ENCODE measurements at places on chromosomes 13 and 19.

DNA sequence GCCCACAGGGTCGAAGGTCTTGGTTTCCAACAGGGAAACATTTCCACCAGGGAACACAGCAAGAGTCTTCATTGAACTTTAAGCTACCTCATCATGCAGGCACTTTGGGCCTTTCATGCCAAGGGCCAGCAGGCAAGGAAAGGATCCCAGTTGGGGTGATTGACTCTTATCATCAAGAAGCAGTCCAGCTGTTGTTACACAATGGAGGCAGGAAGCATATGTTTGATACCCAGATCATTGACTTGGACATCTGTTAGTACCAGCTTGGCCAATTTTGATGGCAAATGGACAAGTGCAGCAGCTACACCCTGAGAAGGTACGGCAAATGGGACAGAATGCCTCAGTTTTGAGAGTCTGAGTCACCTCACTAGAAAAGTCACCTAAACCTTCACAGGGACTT lies 10.9 kb upstream of the RCBTB1 start:
- no peak for DNase-seq

DNA sequence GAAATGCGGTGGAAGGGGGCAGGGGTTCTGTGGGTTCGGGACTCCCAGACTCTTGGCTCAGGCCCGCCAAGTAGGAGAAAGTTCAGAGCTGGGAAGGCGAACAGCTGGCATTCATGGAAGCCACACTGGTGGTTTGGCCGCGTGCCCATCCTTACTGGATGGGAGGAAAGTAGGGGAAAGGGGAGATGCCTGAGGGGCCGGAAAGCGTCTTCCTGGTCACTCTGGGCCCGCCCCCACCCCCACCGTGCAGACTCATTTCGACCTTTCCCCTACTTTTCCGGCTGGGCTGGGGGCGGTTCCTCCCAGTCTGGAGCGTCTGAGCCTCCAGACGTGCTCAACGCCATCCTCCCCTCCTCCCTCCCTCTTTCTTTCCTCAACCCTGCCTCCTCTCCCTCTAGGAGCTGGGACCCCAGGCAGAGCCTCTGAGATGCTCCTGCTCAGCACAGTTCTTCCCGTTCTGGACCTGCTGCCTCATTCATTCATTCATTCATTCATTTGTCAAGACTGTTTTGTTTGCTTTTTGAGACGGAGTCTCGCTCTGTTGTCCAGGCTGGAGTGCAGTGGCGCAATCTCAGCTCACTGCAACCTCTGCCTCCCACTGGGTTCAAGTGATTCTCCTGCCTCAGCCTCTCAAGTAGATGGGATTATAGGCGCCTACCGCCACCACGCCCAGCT lies 3.5 kb downstream of the ANGPTL4 start:
- peak; percentile 91 for DNase-seq

DNA sequence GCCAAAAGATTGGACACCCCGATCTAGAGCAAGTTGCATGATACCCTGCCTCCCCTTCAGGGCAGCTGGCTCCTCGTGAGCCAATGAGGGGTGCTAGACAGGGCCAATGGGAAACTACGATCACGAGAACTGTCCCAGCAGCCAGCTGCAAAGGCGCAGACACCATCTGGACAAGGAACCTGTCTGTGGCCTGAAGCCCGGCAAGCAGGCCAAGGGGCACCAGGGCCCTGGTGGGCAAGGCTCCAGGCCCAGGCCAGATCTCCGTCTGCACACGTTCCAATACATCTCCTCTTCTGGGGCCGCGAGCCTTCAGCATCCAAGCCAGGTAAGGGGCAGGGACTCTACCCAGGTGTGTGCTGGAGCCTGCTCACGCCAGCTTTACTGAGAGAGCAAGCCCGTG lies 20.2 kb downstream of the MED26 start:
- no peak for DNase-seq

DNA sequence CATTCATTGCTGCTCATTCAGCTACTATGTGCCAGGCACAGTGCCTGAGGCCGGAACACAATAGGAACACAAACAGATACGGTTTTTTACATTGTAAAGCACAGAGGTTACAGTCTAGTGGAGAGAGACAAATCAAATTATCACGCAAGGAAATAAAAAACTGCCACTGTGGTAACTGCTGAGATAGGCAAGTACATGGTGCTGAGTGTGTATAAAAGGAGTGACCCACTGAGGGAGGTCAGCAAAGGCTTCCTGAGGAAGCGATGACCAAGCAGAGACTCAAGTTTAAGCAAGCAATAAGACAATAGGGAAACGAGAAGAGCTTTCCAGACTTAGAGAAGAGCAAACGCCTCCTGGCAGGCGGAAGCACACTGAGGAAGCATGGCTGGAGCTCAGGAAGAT lies 56.4 kb downstream of the NUFIP1 start:
- no peak for DNase-seq

- peak; percentile 35 for DNase-seq
These were observed 5.5 kb upstream of the IFI30 start for GRCh38 chr19:18167975-18168645.

- DNase-seq, result no peak
These were observed 1.3 kb downstream of the TPP2 start for GRCh38 chr13:102598061-102598460.

DNA sequence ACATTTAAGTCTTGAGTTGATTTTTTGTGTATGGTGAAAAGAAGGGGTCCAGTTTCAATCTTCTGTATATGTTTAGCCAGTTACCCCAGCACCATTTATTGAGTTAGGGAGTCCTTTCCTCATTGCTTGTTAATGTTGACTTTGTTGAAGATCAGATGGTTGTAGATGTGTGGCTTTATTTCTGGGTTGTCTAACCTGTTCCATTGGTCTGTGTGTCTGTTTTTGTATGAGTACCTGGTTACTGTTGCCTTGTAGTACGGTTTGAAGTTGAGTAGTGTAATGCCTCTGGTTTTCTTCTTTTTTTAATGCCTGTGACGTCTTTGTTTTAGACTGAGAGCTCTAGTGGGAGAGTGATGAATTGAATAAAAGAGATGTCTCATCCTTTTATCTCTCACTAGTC lies 83.2 kb downstream of the NBEA start:
- DNase-seq, result no peak

DNA sequence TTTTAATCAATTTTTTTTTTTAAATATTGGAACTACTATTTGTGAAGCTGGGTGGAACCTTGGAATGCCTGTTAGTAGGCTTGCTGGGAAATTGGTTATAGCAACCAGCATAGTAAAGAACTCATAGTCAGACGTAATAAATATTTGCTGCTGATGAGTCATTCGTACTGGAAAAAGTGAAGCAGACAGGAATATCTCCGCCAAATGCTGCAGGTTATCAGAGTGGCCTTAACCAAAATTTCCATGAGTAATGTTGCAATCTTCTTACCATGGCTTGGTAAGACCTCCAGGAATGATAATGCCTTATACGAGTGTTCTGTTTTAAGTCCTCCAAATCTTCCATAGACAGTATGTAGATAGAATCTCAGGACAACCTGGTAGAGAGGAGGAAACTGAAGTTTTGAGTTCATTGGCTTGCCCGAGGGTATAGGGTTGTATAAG lies 34.2 kb downstream of the MBNL2 start:
- DNase-seq, result no peak

DNA sequence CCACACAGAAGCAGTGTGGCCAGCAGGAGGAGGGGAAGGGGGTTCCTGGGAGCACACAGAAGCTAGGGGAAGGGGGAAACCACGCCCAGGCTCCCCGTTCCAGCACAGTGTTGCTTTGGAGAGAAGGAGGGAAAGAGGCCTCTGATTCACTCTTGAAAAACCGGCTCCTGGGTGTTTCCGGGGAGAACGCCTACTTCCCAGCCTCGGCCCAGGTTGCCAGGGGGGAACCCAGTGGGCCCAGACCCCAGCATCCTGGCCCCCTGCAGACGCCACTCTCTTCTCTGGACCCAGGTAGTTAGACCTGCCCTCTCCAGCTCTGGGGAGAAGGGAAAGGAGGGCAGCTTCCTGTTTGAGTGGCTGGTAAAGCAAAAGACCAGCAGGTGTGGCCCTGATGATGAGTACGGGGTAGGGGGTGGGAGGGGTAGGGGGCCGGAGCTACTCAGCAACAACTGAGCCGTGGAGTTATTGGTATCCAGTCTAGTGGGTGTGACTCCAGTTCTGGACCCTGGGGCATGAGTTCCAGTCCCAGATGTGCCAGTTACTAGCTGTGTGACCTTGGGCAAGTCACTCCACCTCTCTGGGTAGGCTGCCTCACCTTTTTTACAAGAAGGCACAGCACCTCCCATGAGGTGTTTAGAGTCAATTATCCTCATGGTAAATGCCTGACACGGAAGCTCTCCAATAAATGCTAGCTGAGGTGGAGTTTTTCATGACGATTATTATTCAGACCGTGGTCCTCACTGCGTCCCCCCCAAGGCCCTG lies 836 bp downstream of the GIPC1 start:
- DNase-seq, result no peak

DNA sequence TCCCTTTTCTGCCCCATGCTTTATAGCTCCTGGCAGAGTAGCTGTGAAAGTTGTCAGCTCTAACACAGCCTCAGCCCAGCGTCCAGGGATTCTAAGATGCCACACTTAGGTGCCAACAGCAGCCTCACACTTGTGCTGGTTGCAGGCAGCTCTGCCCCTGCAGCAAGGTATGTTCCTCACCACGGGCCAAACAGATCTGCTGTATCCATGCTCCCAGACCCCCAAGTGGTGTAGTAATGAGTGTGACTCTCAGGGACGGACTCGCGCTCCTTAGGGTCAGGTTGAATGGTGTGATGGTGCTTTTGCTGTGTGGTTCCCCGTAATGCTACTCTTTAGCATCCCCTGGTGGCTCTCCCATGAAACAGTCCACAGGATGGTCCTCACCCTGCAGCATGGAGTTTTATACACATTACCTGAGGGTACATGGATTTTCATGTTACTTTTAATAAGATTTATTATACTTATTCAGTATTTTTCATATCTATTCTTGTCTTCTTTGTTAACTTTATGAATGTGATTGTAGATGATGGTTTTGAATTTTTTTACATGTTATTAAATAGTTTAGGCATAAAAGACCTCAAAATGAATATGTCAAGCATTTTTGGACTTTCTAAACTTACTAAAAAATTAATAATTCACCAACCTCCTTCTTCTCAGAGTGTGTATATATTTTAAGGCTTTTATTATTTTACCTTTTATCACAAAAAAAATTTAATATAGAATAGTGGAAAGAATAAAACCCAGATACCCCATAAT lies 232.5 kb downstream of the SLC7A1 start:
- no peak for DNase-seq

- no peak for DNase-seq
These were observed 8.5 kb upstream of the MARCHF2 start for GRCh38 chr19:8404391-8405151.

GRCh38 chr13:113527272-113527958 lies 36.9 kb upstream of the DCUN1D2 start:
- no peak for DNase-seq

DNA sequence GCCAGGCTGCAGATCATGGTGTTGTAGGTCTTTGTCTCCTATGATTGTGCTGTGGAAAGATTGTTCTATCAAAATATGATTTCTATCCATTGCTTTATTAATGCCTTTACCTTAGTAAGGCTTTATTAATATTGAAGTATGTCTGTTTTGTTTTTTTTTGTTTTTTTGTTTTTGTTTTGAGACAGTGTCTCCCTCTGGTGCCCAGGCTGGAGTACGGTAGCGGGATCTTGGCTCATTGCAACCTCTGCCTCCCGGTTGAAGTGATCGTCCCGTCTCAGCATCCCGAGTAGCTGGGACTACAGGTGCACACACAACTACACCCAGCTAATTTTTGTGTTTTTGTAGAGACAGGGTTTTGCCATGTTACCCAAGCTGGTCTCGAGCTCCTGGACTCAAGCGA lies 7.7 kb downstream of the IRGC start:
- no peak for DNase-seq

GRCh38 chr19:50725218-50725910 lies 2.2 kb downstream of the CLEC11A start:
- DNase-seq, result no peak

- DNase-seq, result no peak
These were observed 431.5 kb downstream of the FGF14 start for GRCh38 chr13:101970341-101970740.

DNA sequence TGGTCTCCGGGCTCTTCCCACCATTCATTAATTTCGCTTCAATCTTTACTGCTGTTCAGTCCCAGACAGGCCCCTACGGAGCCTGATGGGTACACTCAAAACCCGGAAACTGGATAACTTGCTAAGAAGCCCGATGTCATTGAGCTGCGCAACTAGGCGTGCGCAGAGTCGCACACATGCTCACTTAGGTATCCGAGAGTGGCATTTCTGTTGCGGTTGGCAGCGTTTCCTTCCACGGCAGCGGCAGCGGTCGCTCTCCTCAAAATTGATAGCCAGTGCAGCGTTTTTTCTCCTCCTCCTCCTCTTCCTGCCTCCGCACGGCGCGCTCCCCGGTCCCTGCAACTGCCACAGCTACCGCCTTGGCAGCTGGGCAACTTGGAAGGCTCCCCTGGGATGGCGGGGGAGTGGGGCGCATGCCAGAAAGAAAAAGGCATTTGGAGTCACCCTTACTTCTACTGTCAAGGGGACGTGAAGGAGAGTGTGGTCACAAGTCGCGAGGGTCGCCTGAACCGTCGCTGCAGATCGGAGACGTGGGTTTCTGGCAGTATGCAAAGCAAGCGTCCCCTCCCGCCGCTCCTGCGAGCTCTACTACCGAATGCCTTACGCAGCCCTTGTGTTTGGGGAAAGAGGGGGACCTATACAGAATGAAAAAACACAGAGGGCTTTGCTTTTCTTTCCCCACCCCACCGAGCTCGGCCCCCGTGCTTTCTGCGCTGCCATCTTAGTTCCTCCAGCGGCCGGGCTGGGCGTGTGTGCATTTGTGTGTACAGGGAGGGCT lies 2.4 kb upstream of the MYCBP2 start:
- DNase-seq, result peak; percentile 80

GRCh38 chr13:82206241-82206640 lies 1676.0 kb downstream of the SLITRK1 start:
- no peak for DNase-seq

- DNase-seq, result no peak
These were observed 24.4 kb downstream of the ZNF175 start for GRCh38 chr19:51595190-51596175.

GRCh38 chr19:3985643-3986259 lies 488 bp upstream of the EEF2 start:
- no peak for DNase-seq

- no peak for DNase-seq
These were observed 458.9 kb downstream of the COG6 start for GRCh38 chr13:40114305-40114896.

DNA sequence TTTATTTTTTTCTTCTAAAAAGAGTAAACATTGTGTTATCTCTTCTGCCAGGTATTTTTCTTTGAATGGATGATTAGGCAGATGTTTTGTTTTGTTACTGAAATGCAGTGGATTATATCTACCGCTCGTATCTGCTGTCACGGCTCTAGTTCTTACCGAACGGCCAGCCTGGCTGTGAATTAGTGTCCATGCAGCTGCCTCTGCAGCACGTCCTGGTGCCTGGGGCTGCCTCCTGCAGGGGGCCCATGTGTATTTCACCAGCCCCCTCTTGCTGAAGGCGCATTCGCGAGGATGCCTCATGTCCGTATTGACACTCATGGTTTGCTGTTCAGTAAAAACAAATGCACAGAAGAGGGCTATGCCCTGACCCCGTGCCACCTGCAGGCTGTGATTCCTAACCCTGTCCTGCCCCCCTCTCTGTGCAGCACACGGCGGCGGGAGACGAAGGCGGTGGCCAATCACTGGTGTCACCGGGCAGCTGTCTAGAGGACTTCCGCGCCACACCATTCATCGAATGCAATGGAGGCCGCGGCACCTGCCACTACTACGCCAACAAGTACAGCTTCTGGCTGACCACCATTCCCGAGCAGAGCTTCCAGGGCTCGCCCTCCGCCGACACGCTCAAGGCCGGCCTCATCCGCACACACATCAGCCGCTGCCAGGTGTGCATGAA lies 49.9 kb downstream of the RAB20 start:
- DNase-seq, result no peak
